ENCODE measurements at places on chromosomes 1 and 21. TPM values are rescaled to one million over a fixed set of nuclear protein-coding genes. Genes with fewer than 3 reads are reported as not detected.
A peak's percentile ranks its signal among the peaks of the same experiment; 100 is the strongest.

Gene NPHS2
- total RNA-seq: not detected

Gene DPYD
- total RNA-seq: 58.2 TPM

Gene SEMA4A
- total RNA-seq: 11.6 TPM

Gene OR2L13
- total RNA-seq: not detected

Gene HLX
- total RNA-seq: 0.45 TPM

Gene FCGR3A
- 12.8 TPM for total RNA-seq

Gene LAPTM5
- 48.4 TPM for total RNA-seq

- no peaks in the 10 kb centered on the region for H3K36me3 ChIP-seq
- no peaks in the 10 kb centered on the region for H3K27me3 ChIP-seq
- DNase-seq: no peak
- H3K4me3 ChIP-seq: no peak overlapping the region
Observed at GRCh38 chr1:208907790-208908189, 663.6 kb upstream of the PLXNA2 start.

DNA sequence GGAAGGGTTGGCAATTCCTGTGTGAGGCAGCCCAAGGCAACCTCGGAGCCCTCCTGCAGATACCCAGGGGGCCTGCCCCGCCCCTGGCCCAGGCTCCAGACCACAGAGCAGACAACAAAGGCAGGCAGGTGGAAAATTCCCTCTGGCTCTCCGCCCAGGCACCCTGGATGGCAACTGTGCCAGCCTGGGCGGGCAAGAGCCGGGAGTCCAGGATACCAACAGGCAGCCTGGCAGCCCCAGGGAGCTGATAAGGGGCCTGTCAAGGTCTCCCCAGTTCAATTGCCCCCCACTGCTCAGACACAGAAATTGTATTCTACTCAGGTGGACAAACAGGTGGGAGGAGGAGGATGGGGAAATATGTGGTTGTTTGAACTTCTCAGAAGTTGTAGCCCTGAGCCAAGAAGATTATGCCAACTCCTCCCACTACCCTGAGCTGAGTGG, 15.4 kb upstream of the GPR37L1 start:
- H3K4me3 ChIP-seq: no peak overlapping the region
- H3K27ac ChIP-seq: peak overlapping the region; percentile 91
- H3K4me1 ChIP-seq: peaks cover 16% of the 10 kb centered on the region
- H3K36me3 ChIP-seq: no peaks in the 10 kb centered on the region

DNA sequence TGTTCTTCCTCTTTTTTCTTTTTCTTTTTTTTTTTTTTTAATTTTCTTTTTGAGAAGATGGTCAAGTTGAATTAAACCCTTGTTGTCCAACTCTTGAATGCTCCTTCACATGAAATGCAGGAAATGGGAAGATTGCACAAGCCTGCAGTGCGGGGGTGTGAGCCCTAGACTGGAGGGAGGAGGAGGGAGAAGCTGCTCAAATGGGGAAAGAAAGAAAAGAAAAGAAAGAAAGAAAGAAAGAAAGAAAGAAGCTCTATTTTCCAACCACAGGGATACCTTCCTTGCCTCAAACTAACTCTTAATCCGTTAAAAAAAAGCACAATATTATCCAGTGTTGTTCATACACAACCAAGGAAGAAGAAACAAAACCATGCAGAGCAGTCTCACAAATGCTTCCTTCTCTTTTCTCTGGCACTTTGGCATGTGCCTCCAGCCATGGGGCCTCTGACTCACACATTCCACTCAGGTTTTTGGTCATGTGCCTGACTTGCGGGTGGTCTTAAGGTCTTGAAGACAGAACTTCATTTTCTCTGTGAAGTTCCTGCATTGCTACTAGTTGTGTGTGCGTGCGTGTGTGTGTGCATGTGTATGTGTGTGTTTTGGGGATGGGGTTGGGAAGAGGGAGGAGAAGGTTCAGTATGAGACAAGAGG, 276.1 kb downstream of the RPS6KC1 start:
- no peaks in the 10 kb centered on the region for H3K4me1 ChIP-seq
- H3K36me3 ChIP-seq: no peaks in the 10 kb centered on the region
- no peak overlapping the region for H3K27ac ChIP-seq
- no peak overlapping the region for H3K4me3 ChIP-seq
- peak; percentile 26 for DNase-seq

DNA sequence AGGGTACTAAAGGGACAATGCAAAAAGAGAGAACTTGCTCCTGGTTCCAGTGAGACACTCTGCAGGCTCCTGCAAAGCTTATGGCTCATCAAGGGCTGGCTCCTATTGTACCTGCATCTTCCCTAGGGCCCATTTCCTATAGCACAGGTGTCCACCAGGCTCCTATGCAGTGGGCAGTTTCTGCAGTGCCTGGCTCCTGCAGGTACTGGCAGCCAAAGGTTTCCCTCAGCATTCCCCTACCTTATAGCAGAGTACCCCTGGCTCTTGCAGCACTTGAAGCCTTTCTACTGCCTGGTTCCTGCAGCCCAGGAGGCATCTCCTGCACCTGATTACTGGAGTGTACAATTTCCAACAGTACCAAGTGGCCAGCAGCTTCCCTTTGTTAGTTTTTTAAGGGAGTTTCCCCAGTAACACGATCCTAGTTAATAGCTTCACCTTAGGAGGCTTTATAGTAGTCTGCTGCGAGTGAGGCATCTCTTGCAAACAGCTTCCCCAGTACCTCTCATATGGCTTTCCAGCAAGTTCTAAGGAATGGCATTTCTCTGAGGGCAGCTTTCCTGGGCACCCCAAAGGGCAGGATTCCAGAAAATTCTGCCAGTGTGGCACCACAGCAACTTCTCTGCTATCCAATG, 141.7 kb downstream of the DENND1B start:
- H3K4me3 ChIP-seq: no peak overlapping the region
- DNase-seq: no peak
- H3K27me3 ChIP-seq: no peaks in the 10 kb centered on the region
- no peaks in the 10 kb centered on the region for H3K4me1 ChIP-seq

GRCh38 chr1:162656266-162656665, 24.0 kb downstream of the DDR2 start:
- no peak overlapping the region for H3K27ac ChIP-seq
- no peaks in the 10 kb centered on the region for H3K36me3 ChIP-seq
- H3K4me1 ChIP-seq: no peaks in the 10 kb centered on the region
- no peak overlapping the region for H3K4me3 ChIP-seq
- DNase-seq: no peak

GRCh38 chr1:25645637-25646400, 29.2 kb downstream of the MAN1C1 start:
- no peaks in the 10 kb centered on the region for H3K36me3 ChIP-seq
- no peaks in the 10 kb centered on the region for H3K27me3 ChIP-seq
- H3K4me3 ChIP-seq: no peak overlapping the region
- H3K27ac ChIP-seq: no peak overlapping the region
- peaks cover 55% of the 10 kb centered on the region for H3K4me1 ChIP-seq

DNA sequence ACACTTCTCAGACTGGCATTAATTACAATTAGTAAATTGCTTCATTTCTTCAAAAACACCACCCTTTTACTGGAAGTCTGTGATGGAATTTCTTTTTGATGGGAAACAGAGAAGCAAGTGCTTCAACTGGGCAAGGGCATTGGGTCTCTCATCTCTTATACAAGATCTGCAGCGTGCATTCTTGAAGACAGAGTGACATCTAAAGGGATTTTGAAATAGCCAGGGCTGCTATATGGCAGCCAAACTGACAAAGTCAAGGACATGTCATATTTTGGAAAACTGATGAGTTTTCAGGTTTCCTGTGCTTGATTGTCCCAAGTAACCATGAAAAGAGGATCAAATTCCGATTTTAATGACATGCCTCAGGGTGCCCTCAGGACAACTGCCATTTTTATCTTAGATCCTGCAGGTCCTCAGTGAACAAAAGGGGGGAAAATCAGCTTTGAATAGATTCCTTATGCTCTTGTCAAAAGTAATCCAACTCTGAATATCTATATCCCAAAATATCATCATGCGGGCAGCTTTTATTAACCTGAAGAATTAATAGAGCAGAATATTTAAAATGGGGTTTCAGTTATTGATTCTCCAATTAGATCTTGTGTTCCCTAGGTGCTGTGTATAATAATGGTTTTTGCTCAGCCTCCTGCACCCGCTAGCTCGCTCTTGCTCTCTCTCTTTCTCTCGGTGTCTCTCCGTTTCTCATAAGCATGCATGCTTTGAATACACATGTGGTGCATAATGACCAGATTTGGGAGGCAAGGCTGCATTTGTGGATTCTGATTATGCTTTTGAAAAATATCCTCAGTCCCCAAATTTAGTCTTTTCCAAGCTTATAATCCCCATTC, 221.8 kb downstream of the TTLL7 start:
- no peak overlapping the region for H3K4me3 ChIP-seq
- no peak overlapping the region for H3K27ac ChIP-seq
- H3K4me1 ChIP-seq: no peaks in the 10 kb centered on the region
- no peak for DNase-seq
- H3K27me3 ChIP-seq: no peaks in the 10 kb centered on the region

DNA sequence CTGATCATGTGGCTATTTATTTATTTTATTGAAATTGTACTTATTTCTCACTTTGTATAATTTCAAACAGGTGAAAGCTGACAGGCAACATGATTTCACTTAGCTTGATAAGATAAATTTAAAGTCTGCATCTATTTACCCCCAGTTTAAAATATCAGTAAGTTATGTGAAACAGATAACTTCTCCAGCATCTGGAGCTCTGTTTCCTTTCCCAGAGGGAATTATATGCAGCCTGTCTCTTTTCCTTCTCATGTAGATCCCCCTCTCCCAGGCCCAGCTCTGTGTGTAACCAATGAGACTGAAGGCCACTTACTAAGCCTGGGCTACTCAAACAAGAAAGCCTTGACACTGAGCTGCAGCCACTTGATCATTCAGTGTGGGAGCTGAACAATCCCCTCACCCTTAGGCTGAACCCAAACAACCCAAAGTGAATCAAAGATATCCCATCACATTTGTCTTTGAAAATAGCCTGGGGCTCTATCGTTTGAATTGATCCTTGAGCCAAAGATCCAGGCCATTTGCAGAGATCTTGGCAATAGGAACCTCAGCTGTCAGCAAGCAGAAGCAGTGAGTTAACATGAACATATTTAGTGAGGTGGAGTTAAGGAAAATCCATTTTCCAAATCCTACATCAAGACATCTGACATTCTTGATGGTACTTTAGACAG, 383.9 kb downstream of the TGFB2 start:
- no peak for DNase-seq
- H3K4me1 ChIP-seq: no peaks in the 10 kb centered on the region
- H3K36me3 ChIP-seq: no peaks in the 10 kb centered on the region
- H3K4me3 ChIP-seq: no peak overlapping the region
- H3K27ac ChIP-seq: no peak overlapping the region

GRCh38 chr1:210558302-210558701, 229.6 kb downstream of the HHAT start:
- no peak overlapping the region for H3K4me3 ChIP-seq
- no peaks in the 10 kb centered on the region for H3K36me3 ChIP-seq
- no peaks in the 10 kb centered on the region for H3K4me1 ChIP-seq
- no peaks in the 10 kb centered on the region for H3K27me3 ChIP-seq
- H3K27ac ChIP-seq: no peak overlapping the region
- peak; percentile 76 for DNase-seq

GRCh38 chr1:77831976-77832711, 52.7 kb downstream of the MIGA1 start:
- peak overlapping the region; percentile 76 for H3K27ac ChIP-seq
- no peak for DNase-seq
- no peaks in the 10 kb centered on the region for H3K36me3 ChIP-seq
- H3K4me3 ChIP-seq: no peak overlapping the region
- peaks cover 12% of the 10 kb centered on the region for H3K4me1 ChIP-seq

- H3K36me3 ChIP-seq: no peaks in the 10 kb centered on the region
- H3K4me1 ChIP-seq: peaks cover 5% of the 10 kb centered on the region
- no peaks in the 10 kb centered on the region for H3K27me3 ChIP-seq
- no peak for DNase-seq
Observed at GRCh38 chr1:117014209-117014608, 12.6 kb downstream of the CD101 start.

DNA sequence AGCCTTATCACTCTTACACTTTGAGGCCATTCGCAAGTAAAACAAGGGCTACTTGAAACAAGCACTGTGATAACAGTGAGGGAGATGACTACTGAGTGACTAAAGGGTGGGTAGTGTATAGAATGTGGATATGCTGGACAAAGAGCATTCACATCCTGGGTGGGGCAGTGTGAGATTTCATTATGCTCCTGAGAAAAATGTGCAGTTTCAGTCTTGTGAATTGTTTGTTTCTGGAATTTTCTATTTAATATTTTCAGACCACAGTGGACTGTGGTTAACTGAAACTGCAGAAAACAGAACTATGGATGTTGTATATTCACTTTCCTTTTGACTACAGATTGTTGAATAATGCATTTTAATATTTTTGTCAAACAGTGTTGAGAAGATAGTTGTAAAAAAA, 25.1 kb upstream of the B3GALT2 start:
- H3K36me3 ChIP-seq: peaks cover 45% of the 10 kb centered on the region
- no peak overlapping the region for H3K27ac ChIP-seq
- no peak overlapping the region for H3K4me3 ChIP-seq
- H3K27me3 ChIP-seq: no peaks in the 10 kb centered on the region
- H3K4me1 ChIP-seq: peaks cover 8% of the 10 kb centered on the region
- DNase-seq: peak; percentile 15

- H3K4me1 ChIP-seq: no peaks in the 10 kb centered on the region
- no peak overlapping the region for H3K27ac ChIP-seq
- no peaks in the 10 kb centered on the region for H3K36me3 ChIP-seq
Observed at GRCh38 chr1:109474697-109475096, 8.4 kb downstream of the SYPL2 start.

- no peaks in the 10 kb centered on the region for H3K27me3 ChIP-seq
- H3K4me3 ChIP-seq: no peak overlapping the region
- H3K36me3 ChIP-seq: no peaks in the 10 kb centered on the region
- no peak for DNase-seq
- no peak overlapping the region for H3K27ac ChIP-seq
Observed at GRCh38 chr1:61284248-61284854, 202.0 kb downstream of the NFIA start.

GRCh38 chr1:215612391-215612790, 45.3 kb downstream of the KCTD3 start:
- H3K4me1 ChIP-seq: peaks cover 9% of the 10 kb centered on the region
- no peaks in the 10 kb centered on the region for H3K27me3 ChIP-seq
- DNase-seq: no peak
- H3K27ac ChIP-seq: no peak overlapping the region

DNA sequence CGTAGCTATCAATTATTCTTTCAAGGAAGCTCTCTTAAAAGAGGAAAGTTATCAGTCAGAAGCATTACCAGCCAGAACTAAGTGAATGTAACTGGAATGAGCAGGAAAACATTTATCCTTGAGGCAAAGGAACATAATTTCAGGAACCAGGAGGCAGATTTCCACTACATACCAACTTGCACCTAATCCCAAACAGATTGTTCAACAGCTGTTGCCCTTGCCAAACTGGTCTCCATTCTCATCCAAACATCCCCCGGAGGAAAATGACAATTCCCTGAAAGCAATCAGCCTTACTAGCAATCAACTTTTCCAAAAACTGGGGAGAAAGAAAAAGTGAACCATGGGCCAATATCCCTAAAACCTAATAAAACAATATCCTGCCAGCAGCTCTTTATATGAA, 35.0 kb downstream of the ENAH start:
- DNase-seq: no peak
- H3K27me3 ChIP-seq: no peaks in the 10 kb centered on the region
- no peaks in the 10 kb centered on the region for H3K36me3 ChIP-seq
- H3K4me3 ChIP-seq: no peak overlapping the region
- peaks cover 48% of the 10 kb centered on the region for H3K4me1 ChIP-seq
- H3K27ac ChIP-seq: no peak overlapping the region

GRCh38 chr1:78367700-78368099, 123.1 kb upstream of the PTGFR start:
- H3K4me1 ChIP-seq: no peaks in the 10 kb centered on the region
- no peaks in the 10 kb centered on the region for H3K36me3 ChIP-seq
- H3K27me3 ChIP-seq: no peaks in the 10 kb centered on the region
- DNase-seq: no peak
- no peak overlapping the region for H3K4me3 ChIP-seq

- no peak for DNase-seq
- no peaks in the 10 kb centered on the region for H3K4me1 ChIP-seq
- H3K27me3 ChIP-seq: no peaks in the 10 kb centered on the region
- H3K4me3 ChIP-seq: no peak overlapping the region
- H3K27ac ChIP-seq: no peak overlapping the region
Observed at GRCh38 chr1:60583696-60584095, 498.7 kb upstream of the NFIA start.

Data from stomach (tissue), 19 donors.